NCI-H187 (cell line): ENCODE measurements at places on chromosomes 11 and 22.

DNA sequence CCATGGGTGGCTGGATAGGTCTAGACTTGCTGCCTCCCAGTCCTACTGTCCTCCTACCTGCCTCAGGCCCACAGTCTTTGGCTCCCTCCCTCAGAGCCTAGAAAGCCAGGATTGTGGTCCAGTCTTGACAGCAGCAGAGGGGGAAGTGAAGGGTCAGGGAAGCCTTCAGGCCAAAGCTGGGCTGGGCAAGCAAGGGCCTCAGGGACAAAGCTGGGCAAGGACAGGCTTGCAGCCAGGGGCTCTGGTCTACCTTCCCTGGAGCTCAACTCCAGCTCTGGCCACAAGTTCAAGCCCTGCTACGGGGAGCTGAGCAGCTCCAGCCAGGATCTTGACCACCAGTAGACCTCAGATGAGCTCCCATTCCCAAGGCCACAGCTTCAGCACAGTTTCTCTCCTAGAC lies 14.9 kb downstream of the LMO1 start:
- DNase-seq: no peak

- no peak for DNase-seq
Measured at GRCh38 chr11:106304274-106304673, 226.8 kb downstream of the AASDHPPT start.

DNA sequence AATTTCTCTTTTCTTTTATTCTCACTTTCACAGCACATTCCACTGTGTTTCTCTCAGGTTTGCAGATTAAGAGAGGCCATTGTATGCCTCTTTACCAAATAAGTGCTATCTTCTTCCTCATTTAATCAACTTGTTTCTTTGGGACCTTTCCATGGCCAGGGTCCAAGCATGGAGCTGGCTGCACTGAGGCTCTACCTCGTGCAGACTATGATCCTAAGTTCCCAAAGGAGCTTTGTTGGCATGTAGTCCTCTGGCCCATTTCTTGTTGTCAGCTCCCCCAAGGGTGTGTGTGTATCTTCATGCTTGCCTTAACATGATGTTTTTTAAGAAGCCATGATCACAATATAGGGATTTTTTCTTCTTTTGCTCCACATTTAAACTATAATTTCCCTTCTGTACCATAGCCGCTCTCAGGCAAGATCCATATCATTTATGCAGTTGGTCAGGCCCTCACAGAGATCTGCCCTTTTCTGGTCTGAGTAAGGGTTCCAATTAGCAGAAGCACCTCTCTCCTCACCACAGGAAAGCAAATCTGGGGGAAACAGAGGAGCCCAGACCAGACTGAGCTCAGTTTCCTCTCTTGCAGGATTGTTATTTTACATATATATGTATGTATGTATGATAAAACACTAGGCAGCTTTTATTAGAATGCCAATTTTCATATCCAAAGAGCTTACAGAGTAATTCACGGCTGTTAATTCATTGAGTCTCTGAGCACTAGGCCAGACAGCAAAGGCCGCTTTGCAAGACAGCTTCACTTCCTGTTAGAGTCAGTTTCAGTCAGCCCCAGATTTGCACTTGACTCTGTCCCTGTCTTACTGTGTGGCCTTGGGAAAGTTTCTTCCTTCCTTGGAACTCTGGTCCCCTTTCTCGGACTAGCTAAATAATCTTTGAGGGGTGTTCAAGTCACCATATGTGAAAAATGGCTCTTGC lies 34.3 kb downstream of the CYB5R2 start:
- DNase-seq: no peak

- DNase-seq: no peak
Measured at GRCh38 chr11:96704847-96705246, 315.0 kb downstream of the JRKL start.

DNA sequence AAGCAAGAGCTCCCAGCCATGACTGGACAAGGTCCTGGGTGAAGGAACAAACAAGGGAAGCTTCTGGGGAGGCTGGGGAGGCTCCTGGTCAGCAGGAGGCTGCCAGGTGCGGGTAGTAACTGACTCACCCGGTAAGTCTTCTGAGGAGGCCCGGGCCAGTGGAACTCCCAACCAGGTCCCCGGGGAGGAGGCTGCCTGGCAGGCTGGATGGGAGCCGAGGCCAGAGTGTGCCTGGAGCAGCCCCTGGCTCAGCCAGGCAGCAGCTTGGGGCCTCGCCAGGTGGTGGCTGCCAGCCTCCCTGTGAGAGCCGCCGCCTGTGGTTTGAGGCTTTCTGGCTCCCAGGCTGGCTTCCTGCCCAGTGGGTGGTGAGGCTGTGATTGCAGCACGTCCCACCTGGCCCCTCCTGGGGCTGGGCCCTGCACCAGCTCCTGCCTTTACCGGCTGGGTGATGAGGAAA lies 46.2 kb downstream of the IGF2 start:
- DNase-seq: no peak

GRCh38 chr22:45594123-45594941 lies 77.3 kb upstream of the ATXN10 start:
- no peak for DNase-seq

DNA sequence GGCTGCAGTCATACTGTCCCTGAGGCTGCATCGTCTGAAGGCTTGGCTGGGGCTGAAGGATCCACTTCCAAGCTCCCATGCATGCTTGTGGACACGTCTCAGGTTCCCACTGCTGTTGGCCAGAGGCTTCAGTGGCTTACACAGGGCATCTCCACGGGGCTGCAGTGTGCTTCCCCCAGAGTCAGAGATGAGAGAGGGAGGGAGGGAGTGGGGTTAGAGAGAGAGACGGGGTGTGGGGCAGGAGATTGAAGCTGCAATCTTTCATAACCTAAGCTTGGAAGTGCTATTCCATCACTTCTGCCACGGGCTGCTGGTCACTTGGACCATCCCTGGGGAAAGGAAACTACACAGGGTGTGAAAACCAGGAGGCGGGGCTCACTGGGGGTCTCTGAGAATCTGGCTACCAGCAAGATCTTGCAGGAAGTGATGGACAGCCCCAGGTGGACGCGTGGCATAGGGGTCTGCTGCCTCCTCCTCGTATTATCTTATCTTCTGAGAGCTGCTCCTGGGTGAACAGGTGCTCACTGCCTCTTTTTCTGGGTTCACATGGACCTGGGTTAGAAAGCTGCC lies 63.0 kb upstream of the MYEOV start:
- DNase-seq: no peak

- DNase-seq: peak; percentile 51
Measured at GRCh38 chr11:79381036-79381435, 59.8 kb downstream of the TENM4 start.

- no peak for DNase-seq
Measured at GRCh38 chr11:78802058-78802761, 227.5 kb upstream of the NARS2 start.

GRCh38 chr11:45102361-45102809 lies 44.1 kb upstream of the PRDM11 start:
- DNase-seq: no peak

DNA sequence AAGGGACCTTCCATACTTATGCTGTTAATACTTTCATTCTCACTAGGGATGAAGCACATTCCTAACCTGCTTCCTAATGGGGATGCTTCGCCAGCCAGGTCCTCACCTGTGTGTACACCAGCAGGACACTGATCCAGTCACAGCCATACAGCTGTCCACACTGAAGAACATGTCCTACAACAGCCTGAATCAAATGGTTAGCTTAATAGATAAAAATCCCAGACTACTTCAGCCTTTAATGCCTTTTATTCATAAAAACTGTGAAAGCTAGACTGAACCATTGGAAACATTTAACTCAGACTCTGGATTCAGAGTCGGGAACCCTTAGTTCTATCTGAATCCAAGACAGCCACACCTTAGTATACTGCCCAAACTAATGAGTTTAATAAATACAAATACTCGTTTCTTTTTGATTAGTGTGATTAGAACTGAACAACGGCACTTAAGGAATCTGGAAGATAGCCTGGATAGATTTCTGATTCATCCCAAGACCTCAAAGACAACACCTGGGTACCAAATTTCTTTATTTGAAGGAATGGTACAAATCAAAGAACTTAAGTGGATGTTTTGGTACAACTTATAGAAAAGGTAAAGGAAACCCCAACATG lies 3.3 kb downstream of the FTH1 start:
- DNase-seq: no peak

- DNase-seq: no peak
Measured at GRCh38 chr22:17637490-17638181, 921 bp upstream of the BCL2L13 start.

GRCh38 chr11:113789675-113790320 lies 10.2 kb downstream of the CLDN25 start:
- DNase-seq: no peak

DNA sequence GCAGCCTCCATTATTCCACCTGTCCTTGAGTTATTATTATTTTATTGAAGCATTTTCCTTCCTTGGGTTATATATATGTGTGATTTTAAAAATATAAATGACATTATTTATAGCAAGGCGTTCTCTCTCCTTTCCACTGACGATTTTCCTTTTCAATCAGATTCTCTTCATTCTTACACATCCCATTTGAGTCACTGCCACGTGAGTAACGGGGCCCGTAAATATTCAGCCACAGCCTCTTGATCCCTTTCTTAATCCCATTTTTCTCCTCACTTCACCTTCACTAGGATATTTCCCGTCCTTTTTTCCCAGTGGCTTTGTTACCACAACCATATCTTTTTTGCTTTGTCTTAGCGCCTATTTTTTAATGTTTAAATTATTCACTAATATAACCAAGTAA lies 396.2 kb downstream of the NTM start:
- DNase-seq: no peak

GRCh38 chr22:28205926-28206325 lies 286.9 kb upstream of the PITPNB start:
- DNase-seq: no peak

DNA sequence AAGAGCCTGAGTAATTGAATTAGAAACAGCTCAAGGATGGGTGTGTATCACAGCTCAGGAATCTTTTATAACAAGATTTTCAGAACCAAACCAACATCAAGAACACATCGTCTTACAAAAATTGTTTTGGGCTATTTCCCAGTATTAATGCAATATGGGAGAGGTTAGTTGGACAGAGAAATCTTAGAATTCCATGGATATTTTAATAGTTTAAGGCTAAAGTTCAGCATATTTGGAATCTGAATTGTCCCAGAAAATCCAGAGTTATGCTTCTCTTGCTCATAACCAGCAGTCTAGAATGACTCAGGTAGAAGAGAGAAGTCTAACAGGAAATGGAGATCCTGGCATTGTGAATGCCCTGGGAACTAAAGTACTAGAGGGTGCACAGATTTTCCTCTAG lies 74.6 kb downstream of the ADM start:
- DNase-seq: no peak

GRCh38 chr22:48268771-48269552 lies 1506.5 kb downstream of the TBC1D22A start:
- no peak for DNase-seq

- no peak for DNase-seq
Measured at GRCh38 chr11:48088682-48089050, 108.3 kb downstream of the PTPRJ start.

DNA sequence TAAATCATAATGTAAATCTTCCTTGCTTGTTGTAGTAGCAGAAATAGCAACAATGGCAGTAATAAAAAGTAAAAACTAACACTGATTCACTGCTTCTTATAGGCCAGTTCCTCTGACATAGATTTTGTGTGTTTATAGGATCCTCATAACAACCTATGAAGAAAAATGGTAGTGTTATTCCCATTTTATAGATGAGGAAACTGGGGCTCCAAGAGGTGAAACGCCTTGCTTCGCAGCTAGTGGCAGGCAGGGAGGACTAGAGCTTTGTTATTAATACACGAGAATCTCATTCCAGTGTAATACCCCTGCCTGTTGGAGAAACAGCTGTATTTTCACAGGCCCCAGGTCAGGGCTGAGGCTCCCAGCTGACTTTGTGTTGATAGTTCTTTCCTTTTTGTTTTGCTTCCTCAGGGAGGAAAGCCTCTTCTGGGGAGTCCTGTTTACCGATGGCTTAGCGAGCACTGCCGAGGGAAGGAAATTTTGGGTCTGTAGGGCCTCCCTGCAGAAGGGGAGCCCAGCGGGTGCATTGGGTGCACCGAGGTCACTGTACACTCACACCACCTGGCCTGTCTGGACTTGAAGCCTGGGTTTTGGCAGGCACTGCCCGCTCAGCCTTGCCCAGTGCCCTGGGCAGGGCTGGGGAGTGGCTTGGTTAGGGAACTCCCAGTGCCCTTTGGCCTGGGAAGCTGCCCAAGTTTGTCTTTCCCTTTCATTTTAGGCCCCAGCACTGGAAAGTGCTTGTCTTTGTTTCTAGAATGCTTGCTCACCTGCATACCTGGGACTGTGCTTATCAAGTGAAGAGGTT lies 13.5 kb downstream of the KIAA1671 start:
- no peak for DNase-seq

DNA sequence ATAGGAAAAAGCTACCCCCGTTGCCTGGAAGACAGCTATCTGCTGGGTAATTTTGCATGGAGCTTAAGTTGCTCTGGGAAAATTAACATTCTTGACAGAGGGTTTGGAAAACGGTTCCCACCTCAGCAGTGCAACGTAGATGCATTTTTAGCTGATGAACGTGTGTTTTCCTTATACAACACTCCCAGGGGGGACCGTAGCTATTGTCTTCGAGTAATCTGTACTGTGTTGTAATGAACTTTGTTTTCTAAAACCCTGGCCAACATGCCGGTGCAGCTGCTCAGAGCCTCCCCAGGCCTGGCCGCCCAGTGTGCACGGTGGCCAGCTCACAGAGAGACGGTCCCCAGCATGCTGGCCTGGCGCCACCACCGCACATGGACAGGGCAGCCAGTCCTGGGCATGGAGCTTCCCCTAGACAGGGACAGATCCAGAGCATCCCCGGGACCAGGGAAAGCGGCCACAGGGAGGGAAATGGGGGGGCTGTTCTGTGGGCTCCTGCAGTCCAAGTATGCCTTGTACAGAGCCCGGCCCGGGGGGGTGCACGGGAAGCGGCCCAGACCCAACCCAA lies 2.2 kb downstream of the TNNT3 start:
- DNase-seq: no peak

DNA sequence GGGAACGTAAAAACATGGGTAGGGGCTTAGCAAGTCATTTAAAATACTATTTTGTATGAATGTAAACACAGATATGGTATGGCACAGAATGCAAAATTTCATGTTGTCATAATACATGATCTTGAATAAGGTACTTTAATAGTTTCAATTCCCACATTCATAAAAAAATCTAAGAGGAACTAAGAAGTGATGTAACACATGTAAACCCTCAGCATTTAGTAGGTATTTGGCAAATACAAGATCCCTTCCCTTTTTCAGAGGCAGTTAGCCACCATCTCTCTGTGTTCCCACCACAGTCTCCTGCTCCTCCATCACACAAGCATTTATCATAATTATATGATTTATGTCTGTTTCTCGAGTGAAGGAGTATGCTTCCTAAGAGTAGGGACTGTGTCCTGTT lies 251.8 kb downstream of the TENM4 start:
- no peak for DNase-seq
